ENCODE measurements at places on chromosomes 11 and 22.

- DNase-seq = no peak
Observed at GRCh38 chr11:95776859-95777258, 12.7 kb downstream of the FAM76B start.

- DNase-seq = peak; percentile 48
Observed at GRCh38 chr11:44943118-44943517, 7.6 kb downstream of the TP53I11 start.

DNA sequence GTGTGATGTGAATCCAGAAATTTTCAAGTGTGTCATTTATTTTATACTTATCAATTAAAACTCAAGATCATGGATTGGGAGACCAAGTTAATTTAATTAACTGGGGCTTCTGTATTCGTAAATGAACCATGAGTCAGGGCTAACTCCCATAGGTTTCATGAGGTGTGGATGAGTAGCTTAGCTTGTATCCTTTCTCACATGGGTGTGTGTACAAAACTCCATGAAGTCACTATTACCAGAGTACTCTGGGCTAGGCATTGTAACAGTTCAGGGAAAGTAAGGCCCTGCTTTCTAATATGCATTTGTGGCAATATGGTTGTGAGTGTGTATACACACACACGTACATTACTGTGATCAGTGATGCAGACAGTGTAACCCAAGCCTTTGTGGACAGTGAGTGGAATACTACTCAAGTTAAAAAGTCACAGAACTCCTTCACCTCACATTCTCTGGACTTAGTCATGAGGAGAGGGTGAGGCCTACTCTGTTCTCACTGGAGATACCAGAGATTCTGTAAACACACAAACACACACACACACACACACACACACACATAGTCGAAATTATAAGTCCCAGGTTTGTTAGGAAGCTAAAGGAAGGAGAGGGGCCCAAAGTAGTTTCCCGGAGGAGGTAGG lies 3.5 kb downstream of the CNTF start:
- no peak for DNase-seq

DNA sequence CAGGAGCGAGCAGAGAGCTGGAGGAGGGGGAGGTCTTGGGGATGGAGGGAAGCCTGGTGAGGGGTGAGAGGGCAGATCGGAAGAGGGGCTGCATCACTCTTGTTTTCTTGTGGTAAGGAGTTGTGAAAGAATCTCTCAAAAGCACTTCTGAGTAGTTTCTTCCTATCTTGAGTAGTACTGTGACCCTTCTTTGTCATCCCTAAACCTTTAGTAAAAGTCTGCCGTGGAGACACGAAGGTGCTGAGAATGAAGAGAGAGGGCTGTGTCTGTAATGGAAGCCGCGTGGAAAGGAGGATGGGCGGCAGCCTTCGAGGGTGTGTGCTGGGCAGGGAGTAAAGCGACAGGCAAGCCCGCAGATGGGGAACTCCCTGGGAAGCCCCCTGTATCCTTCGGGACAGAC lies 237.8 kb downstream of the TBC1D22A start:
- DNase-seq = no peak

- no peak for DNase-seq
Observed at GRCh38 chr11:128786507-128786906, 80.6 kb downstream of the KCNJ1 start.

- no peak for DNase-seq
Observed at GRCh38 chr22:36926721-36927435, 13.4 kb downstream of the CSF2RB start.
